ENCODE measurements at places on chromosomes 5 and 9.

DNA sequence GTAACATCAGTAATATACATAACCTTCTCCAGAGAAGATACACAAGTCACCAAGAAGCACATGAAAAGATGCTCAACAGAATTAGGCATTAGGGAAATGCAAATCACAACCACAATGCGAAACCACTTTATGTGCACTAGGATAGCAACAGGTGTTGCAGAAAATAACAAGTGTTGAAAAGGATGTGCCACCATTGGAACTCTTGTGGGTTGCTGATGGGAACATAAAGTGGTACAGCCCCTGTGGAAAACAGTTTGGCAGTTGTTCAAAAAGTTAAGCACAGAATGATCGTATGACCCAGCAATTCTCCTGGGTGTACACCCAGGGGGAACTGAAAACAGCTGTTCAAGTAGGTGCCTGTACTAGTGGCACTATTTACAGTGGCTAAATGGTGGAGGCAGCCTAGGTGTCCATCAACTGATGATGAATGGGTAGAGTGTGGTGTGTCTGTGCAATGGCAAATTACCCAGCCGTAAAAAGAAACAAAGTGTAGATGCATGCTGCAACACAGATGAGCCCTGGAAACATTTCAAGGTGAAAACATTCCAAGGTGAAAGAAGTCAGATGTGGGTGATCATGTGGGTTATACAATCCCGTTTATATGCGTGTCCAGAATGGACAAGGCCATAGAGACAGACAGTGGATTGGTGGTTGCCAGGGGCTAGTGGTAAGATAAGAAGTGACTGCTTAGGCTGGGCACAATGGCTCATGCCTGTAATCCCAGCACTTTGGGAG, 27.2 kb downstream of the CCDC69 start:
- DNase-seq = no peak

- peak; percentile 26 for DNase-seq
Measured at GRCh38 chr9:91033797-91034196, 232.2 kb downstream of the SYK start.

DNA sequence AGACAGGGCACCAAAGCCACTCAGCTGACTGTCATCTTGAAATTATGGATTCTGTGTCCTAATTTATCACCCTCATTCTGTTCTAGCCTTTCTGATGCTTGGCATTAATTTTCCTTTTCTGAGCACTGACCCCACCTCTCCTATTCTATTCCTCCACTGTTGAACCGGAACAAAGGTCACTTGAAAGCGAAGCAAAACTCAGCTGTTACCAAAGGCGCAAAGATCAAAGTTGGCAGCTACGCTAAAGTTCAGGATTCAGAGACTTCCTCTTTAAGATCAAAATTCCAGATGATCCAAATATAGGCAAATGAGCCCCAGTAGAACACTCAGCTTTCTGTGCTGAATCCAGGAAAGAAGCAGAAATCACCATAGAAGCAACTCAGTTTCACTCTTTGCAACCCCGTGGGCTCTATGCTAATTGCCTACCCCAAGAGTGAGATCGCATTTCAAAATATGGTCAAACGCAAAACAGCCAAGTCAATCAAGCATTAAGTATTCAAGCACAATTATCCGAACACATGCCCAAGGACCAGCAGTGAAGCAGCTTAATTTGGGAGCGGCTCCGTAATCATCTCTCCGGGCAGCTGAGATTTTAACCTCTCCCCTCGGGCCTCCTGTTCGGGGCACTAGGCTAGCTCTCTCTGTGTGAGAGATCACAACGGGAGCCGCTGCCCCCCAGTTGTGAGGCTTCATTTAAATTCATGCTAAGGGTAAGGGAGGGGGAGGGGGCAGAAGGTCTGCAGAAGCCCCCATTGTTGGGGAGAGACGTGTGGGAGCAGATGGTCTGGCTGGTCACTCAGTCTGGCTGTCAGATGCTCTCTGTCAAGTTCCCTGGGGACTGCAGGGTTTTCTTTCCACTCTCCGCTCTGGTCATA, 288.6 kb downstream of the ELAVL2 start:
- DNase-seq = no peak

- DNase-seq = no peak
Measured at GRCh38 chr5:179816401-179816795, 4.3 kb upstream of the SQSTM1 start.

- DNase-seq = no peak
Measured at GRCh38 chr9:21854594-21854993, 52.2 kb downstream of the MTAP start.

- DNase-seq = no peak
Measured at GRCh38 chr9:107612136-107612535, 122.6 kb upstream of the KLF4 start.

- DNase-seq = no peak
Measured at GRCh38 chr5:112069329-112069728, 312.3 kb upstream of the NREP start.

GRCh38 chr5:28369418-28369817, 1331.0 kb upstream of the CDH9 start:
- no peak for DNase-seq

DNA sequence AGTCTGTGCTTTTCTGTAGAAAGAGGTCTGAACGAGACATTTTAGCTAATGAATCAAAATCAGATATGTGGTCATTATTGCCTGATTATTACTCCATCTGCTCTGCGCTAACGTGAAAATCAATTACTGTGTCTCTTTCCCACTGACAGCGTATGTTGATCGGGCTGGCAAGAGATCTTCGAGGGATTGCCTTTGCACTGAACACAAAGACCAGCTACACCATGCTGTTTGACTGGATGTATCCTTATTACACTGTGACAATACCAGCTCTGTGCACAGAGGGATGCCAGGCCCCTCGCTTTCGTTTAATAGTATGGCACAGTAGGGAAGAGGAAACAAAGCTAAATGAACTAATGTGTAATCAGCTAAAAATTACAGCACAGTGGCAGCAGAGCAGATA, 103.7 kb upstream of the TLX3 start:
- DNase-seq = no peak

DNA sequence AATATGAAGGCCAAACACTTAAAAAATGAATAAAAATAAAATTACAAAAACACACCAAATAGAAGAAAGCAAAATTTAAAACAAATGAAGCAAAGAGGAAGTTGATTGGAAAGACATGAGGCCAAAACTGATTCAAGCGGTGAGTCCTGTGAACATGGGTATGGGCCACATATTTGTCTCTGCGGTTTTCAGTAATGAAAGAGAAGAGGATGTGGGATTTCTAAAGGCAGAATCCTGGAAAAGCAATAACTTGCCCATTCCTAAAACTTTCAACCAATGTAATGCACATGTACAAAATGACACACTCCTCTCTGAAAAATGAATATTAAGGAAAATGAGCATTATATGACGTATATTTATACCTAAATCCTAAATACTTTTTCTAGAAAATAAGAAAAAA, 263.7 kb downstream of the SEMA5A start:
- DNase-seq = no peak

GRCh38 chr9:19269582-19269981, 39.1 kb downstream of the DENND4C start:
- DNase-seq = no peak

- no peak for DNase-seq
Measured at GRCh38 chr9:72951520-72952380, 1.1 kb downstream of the ALDH1A1 start.

DNA sequence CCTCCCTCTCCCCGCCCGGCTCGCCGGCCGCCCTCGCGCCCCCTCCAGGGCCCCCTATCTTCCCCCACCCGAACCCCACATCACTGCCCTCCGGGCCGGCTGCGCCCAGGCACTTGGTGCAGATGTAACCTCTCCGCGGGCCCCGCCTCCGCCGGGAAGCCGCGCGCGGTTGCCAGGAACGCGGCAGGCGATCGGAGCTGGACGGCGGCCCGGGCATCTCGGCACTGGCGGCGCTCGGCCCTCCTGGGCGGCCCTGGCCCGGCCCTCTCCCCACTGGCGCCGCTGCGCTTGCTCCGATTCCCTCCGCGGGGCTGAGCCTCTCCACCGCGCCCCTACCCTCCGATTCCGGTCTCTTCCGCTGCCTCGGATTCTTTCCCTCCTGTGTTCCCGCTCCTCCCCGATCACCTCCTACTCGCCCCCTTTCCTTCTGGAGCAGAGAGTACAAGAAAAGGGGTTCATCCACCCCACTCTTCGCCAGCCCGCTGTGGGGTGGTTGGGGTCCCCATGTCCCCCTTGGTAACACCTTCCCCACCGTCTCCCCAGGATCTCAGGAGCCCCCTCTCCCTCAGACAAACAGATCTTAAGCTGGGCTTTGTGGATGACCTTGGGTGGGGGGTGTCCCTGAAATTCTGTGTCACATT, 70.6 kb downstream of the C9orf50 start:
- no peak for DNase-seq

DNA sequence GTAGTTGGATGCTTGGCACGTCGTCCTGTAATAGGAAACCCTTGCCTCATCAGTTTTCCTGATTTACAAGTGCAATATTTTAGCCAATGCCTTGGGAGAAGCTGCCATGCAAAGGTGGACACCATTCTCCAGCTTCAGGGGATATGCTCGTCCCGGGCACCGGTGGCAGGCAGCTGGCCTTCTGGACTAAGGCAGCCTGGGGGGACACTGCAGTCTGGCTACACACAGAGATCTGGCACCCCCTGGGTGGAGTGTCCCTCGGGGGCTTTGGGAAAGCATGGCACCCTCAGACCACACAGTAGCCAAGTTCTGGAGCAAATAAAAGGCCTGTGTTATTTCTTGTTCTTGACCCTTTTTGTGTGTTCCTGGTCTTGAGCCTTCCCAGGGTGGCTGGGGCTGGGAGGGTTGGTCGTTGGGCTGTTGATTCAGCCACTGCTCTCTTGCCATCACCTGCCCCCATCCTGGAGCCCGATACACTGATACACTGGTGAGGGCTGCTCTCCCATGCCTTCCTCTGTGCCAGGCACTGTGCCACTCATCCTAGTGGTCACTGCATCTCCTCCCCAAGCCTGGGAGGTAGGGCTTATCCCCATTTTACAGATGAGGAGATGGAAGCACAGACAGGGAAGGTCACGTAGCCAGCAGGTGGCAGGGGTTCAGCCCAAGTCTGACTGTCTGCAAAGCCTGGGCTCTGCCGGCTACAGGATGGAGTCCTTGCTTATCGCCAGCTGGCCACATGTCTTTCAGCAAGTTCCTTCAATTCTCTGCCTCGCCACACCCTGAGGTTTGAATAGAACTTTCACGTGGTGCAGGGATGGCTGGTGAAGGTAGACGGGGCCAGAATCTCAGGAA, 134.1 kb downstream of the RGS3 start:
- DNase-seq = no peak

GRCh38 chr5:53323511-53323910, 156.9 kb upstream of the FST start:
- no peak for DNase-seq

GRCh38 chr5:138032028-138032571, 779 bp downstream of the FAM13B start:
- no peak for DNase-seq

DNA sequence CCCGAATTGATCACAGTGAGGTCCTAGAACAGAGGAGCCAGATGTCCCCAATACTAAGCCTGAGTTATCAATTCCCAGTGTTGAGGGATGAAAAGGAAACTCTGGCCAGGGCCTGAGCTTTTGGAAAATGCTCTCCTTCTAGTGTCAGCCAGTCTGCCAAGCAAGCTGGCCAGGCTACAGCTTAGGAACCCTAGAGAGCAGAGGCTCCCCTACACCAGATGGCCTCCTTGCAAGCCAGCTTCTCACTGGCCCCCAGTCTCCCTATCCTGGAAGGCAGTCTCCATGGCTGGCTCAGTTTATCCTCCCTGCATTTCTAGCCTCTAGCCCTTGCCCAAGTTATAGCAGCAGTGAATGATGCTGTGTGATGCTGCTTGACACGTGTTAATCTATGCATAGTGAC, 204.7 kb upstream of the WWC1 start:
- DNase-seq = no peak

- DNase-seq = no peak
Measured at GRCh38 chr9:79977510-79978197, 405.9 kb downstream of the TLE4 start.

GRCh38 chr9:90201766-90202165, 440.9 kb downstream of the DIRAS2 start:
- DNase-seq = peak; percentile 5

All from HuH-7 (cell line).